ENCODE measurements at places on chromosomes 16 and 17. TPM values are rescaled to one million over a fixed set of nuclear protein-coding genes. Genes with fewer than 3 reads are reported as not detected.

DNA sequence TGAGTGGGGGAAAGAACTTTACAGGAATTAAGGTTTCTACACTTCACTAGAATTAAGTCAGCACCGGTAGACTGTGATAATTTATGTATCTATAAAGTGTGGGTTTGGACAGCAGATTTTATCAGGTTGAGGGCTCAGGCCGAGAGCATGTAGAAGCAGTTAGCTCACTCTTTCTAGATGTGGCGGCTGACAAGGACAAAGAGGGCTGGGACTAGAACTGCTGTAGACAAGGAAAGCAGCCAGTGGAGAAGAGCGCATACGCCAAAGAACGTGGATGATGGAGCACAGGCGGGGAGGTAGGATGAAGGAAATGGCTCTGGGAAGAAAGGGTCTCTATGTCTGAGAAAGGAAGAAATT, 504 bp upstream of the GOSR1 start:
- no peak overlapping the region for H3K4me3 ChIP-seq
- peaks cover 7% of the 10 kb centered on the region for H3K4me1 ChIP-seq
- H3K27me3 ChIP-seq: no peaks in the 10 kb centered on the region
- H3K36me3 ChIP-seq: no peaks in the 10 kb centered on the region
- DNase-seq: no peak
- H3K27ac ChIP-seq: peak overlapping the region; percentile 99

DNA sequence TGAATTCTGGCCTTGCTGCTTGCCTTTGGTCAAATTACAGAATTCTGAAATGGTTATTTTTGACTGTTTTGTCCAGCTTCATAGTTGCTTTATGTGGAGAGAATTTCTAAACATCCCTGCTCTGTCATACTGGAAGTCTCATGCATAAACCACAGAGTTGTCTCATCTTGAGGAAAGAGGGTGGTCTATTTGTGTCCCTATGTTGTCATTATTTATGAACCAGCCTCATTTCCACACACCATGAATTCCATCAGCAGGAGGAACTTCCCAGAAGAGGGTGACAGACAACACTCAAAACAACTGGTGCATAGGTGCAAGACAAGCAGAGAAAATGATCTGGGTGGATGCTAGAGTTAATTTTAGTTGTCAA, 525.8 kb upstream of the GOT2 start:
- no peak overlapping the region for H3K27ac ChIP-seq
- no peaks in the 10 kb centered on the region for H3K27me3 ChIP-seq
- DNase-seq: no peak
- no peaks in the 10 kb centered on the region for H3K36me3 ChIP-seq

DNA sequence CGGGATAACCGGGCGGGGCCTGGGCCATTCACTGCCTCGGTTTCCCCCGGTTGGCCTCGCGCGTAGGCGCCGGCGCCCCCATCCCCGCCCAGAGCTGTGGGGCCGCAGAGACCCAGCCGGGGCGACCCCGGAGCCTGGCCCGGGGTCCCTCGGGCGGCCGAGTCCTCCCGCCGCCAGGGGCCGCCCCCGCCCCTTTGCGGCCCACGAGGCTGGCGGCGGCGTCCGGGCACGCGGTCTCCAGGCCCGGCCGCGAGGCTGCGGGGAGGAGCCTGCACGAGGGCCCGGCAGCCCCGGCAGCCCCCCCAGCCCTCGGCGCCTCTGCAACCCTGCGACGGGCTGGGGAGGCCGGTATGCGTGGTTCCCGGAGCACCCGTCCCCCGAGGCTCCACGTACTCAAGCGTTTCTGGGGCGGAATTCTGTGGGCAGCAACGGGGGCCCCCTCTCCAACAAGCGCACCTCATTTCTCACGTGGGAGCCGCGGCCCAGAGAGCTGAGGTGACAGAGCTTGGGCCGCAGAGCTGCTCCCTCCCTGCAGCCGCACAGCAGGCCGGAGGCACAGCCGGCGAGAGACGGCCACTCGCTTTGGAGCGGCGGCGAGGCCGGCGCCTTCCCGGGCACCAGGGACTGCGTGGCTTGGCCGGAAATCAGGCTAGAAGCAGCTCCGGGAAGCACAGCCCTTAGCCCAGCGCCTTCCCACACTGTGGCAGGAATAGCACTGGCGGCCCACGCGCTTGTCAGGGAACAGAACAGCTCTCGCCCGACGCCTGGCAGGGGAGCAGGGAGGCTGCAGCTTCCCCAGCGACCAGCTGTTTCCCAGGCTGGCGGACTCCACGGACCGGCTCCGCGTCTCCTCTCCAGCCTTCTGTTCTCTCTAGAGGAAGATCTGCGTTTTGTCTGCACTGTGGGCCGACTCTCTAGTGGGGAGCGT, 867 bp upstream of the LIMD2 start:
- peak overlapping the region; percentile 94 for H3K27ac ChIP-seq
- no peak for DNase-seq
- H3K4me1 ChIP-seq: peaks cover 35% of the 10 kb centered on the region
- peak overlapping the region; percentile 91 for H3K4me3 ChIP-seq

GRCh38 chr16:83200005-83200779, 573.4 kb downstream of the CDH13 start:
- H3K4me3 ChIP-seq: no peak overlapping the region
- no peak overlapping the region for H3K27ac ChIP-seq
- DNase-seq: no peak
- no peaks in the 10 kb centered on the region for H3K4me1 ChIP-seq

Gene OR4D1
- total RNA-seq: not detected

Gene NPIPB5
- total RNA-seq: 172 TPM

Gene KRTAP2-2
- total RNA-seq: not detected

- H3K36me3 ChIP-seq: no peaks in the 10 kb centered on the region
- no peaks in the 10 kb centered on the region for H3K27me3 ChIP-seq
- H3K4me3 ChIP-seq: no peak overlapping the region
Observed at GRCh38 chr16:73027685-73028111, 20.2 kb downstream of the ZFHX3 start.

- no peak overlapping the region for H3K4me3 ChIP-seq
- peaks cover 12% of the 10 kb centered on the region for H3K4me1 ChIP-seq
- H3K27ac ChIP-seq: no peak overlapping the region
Observed at GRCh38 chr16:3179651-3180050, 8.4 kb upstream of the OR1F1 start.

Gene PRR35
- total RNA-seq: not detected

Gene CLEC3A
- total RNA-seq: not detected

- H3K27me3 ChIP-seq: no peaks in the 10 kb centered on the region
Observed at GRCh38 chr16:63578791-63579190, 1542.6 kb upstream of the CDH8 start.

- H3K27ac ChIP-seq: no peak overlapping the region
- no peak for DNase-seq
- H3K36me3 ChIP-seq: no peaks in the 10 kb centered on the region
- no peaks in the 10 kb centered on the region for H3K27me3 ChIP-seq
Observed at GRCh38 chr17:29237476-29238132, 9.1 kb upstream of the CRYBA1 start.

Gene NPTX1
- not detected for total RNA-seq

DNA sequence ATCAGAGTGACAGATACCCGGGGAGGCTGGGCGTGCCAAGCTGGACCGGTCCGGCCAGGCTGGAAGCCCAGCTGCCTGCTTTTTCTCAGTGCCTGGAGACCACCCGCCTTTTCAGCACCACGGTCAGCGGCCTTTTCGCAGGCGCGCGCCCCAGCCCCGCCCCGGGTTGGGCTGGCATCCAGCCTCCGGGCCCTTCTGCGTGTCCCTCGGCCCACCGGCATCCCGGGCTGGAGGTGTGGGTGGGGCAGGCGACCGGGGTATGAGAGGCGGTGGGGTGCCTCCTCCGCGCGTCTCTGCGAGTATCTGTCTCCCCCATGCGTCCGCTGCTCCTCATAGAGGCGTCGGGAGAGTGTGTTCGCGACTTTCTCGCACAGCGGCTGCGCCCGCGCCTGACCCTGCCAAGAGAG, 102.5 kb downstream of the MRM1 start:
- H3K27ac ChIP-seq: no peak overlapping the region
- H3K27me3 ChIP-seq: no peaks in the 10 kb centered on the region
- no peak for DNase-seq
- H3K36me3 ChIP-seq: no peaks in the 10 kb centered on the region
- no peak overlapping the region for H3K4me3 ChIP-seq
- H3K4me1 ChIP-seq: no peaks in the 10 kb centered on the region

GRCh38 chr16:85554889-85555718, 58.0 kb upstream of the GSE1 start:
- H3K27me3 ChIP-seq: no peaks in the 10 kb centered on the region
- peak overlapping the region; percentile 95 for H3K4me3 ChIP-seq
- peaks cover 15% of the 10 kb centered on the region for H3K4me1 ChIP-seq
- no peak for DNase-seq

- DNase-seq: no peak
- no peaks in the 10 kb centered on the region for H3K27me3 ChIP-seq
- no peaks in the 10 kb centered on the region for H3K36me3 ChIP-seq
- no peak overlapping the region for H3K4me3 ChIP-seq
- no peak overlapping the region for H3K27ac ChIP-seq
- H3K4me1 ChIP-seq: no peaks in the 10 kb centered on the region
Observed at GRCh38 chr16:59973966-59974365, 1239.8 kb upstream of the GOT2 start.

Gene CA4
- total RNA-seq: not detected

DNA sequence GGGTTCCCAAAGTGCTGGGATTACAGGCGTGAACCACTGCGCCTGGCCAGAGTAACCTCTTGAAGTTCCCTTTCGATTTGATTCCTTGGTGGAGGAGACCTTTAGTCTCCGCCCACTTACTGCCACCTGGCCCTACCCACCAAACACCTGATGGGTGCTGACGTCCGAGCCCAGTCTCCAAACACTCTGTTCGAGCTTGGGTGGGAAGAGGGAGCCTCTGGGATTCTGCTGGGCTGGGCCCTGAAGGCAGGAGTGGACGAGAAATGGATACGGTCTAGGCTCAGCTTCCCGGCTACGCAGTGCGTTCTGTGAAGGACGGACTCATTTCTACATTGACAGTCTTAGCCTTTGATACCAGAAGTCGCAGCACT, 870 bp upstream of the ITGA3 start:
- peaks cover 9% of the 10 kb centered on the region for H3K4me1 ChIP-seq
- no peak overlapping the region for H3K27ac ChIP-seq
- no peak for DNase-seq
- no peaks in the 10 kb centered on the region for H3K27me3 ChIP-seq
- no peaks in the 10 kb centered on the region for H3K36me3 ChIP-seq
